ENCODE measurements at places on chromosomes 7 and 10.

GRCh38 chr7:111568419-111568818 lies 6.1 kb upstream of the IMMP2L start:
- no peak for DNase-seq

DNA sequence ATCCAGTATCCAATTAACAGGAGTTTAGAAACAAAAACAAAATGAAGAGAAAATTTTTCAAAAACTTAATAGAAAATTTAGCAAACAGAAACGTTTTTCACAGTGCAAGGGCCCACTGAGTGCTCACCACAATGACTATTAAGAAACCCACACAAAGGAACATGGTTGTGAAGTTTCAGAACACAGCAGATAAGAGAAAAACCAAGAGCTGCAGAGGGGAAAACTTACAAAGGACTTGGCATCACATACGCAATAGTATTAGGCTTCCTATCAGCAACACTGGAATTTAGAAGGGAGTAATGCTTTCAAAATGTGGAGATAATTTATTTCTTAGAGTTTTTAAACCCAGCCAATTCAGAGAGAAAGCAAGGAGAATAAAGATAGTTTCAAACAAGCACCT lies 1.7 kb upstream of the C7orf25 start:
- DNase-seq: no peak

GRCh38 chr10:79058899-79059841 lies 9.6 kb upstream of the ZMIZ1 start:
- DNase-seq: no peak

GRCh38 chr10:89384474-89385340 lies 6.9 kb downstream of the IFIT1B start:
- DNase-seq: no peak

- DNase-seq: no peak
Observed at GRCh38 chr10:6221971-6222751, 19.4 kb downstream of the PFKFB3 start.

DNA sequence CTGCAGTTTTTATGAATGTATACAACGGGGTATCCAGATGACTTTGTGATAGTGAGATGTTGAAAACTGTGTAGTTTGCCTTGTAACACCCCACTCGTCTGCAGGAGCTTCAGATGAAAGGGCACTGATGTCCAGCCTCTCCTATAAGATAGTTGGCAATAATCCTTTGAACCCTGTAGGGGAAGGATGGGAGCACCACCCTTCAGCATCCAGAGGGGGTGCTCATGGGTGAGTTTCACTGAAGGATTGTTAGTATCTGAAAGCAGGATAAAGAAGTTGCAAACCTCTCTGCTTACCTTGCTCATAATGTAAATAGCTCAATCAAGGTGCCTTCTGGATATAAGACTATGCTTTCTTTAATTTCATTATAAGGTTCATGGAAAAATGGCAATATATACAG lies 201.5 kb downstream of the TMEM178B start:
- no peak for DNase-seq
